ENCODE measurements at places on chromosomes 6 and 20. TPM values are rescaled to one million over a fixed set of nuclear protein-coding genes. Genes with fewer than 3 reads are reported as not detected.

GRCh38 chr6:67683960-67684359 is 951.1 kb upstream of the ADGRB3 start:
- no peak for DNase-seq

Gene ENPP3
- polyA plus RNA-seq = 11.6 TPM

Gene SLC26A8
- polyA plus RNA-seq = 0.27 TPM

GRCh38 chr20:52150440-52151258 is 40.9 kb downstream of the ZFP64 start:
- DNase-seq = peak; percentile 45

DNA sequence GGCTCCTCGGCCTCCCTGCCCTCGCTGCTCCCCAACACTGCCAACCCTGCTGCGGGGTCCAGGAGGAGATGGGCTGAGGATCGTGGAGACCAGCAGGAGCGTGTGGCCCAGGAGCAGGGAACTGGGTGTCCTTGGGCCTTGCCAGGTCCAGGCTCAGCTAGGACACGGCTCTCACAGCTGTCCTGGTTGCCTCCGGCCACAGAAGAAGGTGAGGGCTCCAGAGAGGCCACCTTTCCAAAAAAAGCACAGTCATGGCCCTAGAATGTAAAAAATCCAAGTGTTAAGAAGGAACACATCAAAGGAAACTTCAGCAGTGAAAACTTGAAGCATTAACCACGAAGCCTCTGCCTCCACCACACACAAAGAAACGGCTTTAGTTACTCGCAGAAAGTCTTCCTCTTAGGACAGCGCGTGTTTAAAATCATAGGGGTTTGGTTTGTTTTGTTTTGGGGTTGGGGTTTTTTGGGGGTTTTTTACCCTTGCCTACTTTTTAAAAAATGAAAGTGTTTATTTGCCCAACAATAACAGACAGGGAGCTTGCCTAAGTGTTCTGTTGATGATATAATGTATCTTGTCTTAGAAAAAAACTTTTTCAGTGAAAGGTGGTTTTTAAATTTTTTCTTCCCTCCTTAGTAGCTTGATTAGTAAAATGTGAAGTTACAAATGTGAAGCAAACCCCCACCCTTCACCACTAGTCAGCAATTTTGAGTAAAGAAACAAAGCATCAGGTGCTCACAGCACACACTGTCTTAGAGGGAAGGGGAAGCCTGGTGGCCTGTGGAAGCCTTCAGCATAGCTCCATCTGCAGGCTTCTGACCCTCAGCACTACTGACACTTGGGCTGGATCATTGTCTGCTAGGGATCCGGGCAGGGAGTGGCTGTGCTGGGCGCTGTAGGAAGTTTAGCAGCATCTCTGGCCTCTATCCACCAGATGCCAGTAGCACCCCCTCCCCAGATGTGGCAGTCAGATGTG is 60.0 kb downstream of the PTPN1 start:
- no peak for DNase-seq

Gene TREML2
- polyA plus RNA-seq = 0.16 TPM

Gene CNKSR3
- 67.3 TPM for polyA plus RNA-seq

DNA sequence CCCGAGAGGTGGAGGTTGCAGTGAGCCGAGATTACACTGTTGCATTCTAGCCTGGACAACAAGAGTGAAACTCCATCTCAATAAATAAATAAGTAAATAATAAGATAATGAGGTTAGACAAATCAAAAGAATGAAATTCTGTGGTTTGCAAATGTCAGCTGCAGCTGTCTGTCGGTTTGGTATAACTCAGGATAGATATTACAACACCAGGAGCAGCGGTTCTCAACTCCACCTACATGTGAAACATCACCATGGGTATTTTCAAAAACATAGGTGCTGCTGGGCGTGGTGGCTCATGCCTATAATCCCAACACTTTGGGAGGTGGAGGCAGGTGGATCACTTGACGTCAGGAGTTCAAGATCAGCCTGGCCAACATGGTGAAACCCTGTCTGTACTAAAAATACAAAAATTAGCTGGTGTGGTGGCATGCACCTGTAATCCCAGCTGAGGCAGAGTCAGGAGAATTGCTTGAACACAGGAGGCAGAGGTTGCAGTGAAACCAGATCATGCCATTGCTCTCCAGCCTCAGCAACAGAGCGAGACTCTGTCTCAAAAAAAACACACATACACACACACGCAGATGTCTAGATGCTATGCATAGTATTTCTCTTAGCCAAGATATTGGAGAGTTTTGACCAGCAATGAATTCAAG is 126.1 kb upstream of the LAMP5 start:
- no peak for DNase-seq

- DNase-seq = no peak
These were observed 333.8 kb downstream of the TFAP2A start for GRCh38 chr6:10081075-10081474.

GRCh38 chr20:1075616-1076015 is 42.8 kb upstream of the PSMF1 start:
- no peak for DNase-seq

Gene NKAIN4
- 36.6 TPM for polyA plus RNA-seq

DNA sequence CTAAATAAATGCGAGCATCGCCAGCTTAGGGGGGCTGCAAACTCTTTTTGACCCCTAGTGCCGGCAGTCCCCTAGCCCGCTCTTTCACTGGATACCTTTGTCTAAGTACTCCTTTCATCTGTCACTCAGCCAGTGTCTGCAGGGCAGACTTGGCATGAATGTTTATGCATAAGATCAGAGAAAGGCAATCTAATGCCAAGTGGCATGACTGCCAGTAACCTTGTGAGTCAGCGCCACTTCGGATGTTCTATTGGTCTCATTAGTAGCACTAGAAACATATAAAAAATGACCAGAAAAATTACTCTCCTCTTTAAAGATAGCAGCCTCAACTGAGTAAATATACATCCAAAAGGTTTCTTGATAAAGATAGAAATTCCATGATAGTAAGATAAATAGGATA is 192.2 kb downstream of the TBC1D32 start:
- no peak for DNase-seq

Gene WFDC11
- not detected for polyA plus RNA-seq

DNA sequence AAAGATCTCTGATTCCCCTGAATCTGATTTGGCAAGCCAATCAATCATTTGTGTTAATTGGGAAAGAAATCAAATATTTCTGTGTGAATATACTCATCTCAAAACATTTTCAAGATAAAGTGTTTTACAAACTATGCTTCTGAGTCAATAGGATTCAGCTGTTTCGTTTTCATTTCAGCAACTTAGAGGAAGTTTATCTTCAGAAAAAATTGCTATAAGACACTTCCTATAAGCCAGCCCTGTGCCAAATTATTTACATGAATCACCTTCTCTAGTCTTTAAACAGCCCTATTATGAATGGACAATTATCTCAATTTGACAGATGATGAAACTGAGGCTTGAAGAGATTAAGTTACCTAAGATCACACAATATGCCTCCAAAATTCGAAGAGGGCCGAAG is 10.9 kb downstream of the DEFB129 start:
- no peak for DNase-seq

- no peak for DNase-seq
These were observed 39.7 kb downstream of the FRMD1 start for GRCh38 chr6:168039301-168039700.

GRCh38 chr20:47127999-47128398 is 228.5 kb downstream of the ZMYND8 start:
- DNase-seq = no peak

Gene IP6K3
- 1.1 TPM for polyA plus RNA-seq

DNA sequence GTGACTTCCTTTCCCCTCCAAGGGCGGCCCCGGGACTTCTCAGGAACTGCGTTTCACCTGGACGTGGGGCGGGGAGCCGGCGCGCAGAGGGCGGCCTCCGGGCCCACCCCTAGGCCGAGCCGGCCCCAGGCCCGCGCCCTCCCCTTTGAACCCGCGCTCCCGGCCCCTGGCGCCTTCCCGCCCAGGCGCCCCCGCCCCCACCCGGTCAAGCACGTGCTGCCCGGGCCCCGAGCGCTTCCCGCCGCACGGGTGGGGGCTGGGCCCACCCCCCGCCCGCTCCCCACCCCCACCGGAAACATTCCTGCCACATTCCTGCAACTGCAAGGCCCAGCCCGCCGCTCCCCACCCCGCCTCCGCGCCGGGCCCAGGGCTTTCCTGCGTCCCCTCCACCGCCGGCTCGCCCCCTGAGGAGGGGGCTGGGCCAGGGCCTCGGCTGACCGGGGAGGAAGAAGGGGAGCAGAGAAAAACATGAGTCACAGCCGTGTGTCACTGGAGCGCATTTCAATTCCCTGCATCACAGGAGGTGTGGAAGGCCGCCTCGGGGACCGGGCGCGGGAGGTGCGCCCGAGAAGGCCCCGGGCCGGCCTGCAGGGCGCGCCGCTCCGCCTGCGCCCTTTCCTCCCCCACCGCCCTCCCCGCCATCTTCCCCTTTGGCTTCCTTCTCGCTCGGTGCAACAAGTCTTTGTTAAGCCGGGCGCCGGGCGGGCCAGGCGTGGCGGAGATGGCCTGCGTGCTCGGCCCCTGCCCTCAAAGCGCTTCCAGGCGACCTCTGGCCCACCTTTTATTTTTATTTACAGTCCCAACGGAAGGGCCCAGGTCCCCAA is 1.2 kb upstream of the HMGA1 start:
- DNase-seq = no peak

DNA sequence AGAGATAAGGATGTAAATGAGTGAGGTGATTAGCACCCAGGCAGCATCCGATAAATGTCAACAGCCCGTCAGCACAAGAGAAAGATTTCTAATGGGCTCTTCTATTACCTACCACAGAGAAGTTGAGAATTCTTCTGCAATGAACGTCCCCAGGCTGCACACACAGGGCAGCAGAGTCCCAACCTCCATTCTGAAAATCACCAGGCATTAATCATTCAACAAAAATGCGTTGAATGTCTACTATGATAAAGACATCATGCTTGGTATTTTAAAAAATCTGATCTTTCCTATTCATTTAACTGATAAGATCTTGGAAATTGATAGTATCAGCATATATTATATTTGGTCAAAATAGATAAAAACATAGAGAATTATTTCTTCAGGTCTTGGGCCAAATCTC is 59.5 kb upstream of the VGLL2 start:
- DNase-seq = no peak

Gene GPRC6A
- polyA plus RNA-seq = 0.38 TPM

Gene YIPF3
- polyA plus RNA-seq = 136 TPM

GRCh38 chr20:16709017-16709416 is 20.8 kb upstream of the SNRPB2 start:
- DNase-seq = no peak

Gene SDCBP2
- 3.1 TPM for polyA plus RNA-seq

DNA sequence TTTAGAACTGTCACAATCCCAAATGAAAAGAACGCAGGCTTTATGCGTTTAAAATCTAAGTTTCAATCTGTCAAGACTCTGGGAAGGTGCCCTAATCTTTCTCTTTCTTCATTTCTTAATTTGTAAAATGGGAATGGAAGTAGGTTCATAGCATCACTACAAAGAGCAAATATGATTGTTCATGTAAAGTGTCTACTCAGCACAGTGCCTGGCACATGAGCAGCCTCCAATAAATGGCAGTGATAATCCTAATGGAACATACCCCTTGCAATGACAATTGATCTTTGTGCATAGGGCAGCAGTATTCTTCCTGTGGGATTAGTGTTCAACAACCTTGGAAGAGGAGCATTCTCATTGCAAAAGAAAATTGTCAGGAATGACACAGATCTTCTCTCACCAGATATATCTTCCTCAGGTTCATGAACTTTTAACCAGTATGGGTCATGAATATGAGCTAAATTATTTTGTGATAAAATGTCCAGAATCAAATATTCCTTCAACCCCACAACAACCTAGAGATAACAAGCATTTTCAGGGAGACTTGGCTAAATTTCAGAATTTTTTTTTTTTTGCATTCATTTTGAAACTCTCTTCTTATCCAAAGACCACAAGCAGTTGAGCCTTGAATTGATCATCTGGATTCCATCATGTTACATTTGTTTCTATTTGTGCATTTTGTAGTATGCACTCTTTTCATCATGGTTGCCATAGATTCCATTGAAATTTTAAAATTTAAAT is 149.1 kb downstream of the TBX18 start:
- DNase-seq = no peak

Gene FAM209A
- not detected for polyA plus RNA-seq

DNA sequence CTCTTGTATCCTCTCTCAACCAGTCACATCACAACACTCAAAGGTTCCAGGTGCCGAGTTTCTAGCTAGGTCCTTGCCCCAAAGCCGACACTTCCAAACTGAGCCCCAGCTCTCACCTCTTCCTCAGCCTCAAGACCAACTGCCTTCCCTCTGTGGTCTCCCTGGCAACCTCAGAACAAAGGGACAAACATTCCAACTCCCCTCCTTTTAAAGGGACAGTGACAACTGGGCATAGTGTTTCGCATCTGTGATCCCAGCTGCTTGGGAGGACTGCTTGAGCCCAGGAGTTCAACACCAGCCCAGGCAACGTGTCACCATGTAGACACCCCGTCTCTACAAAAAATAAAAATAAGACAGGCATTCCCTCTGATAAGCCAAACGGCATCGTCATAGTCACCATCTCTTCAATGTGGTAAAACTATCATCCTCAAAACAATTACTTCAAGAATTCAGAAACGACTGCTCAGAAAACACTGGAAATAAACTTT is 11.3 kb downstream of the DIDO1 start:
- DNase-seq = no peak

Gene PRSS16
- polyA plus RNA-seq = 0.49 TPM

DNA sequence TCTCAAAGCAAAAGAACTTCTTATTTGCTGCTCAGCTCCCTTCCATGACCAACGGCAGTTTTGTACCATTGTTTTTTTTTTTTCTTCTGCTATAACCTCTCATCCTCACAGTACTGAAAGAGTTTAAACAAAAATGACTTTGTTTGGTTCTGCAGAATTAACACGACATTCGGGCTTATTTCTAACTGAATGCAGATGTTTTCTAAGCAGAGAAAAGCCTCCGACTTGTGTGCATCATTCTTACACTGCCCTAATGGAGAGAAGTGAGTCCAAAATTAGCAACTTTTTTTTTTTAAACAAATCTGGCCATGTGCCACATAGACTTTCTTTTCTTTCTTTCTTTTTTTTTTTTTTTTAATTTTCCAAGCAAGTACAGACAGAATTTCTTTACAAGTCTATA is 382.7 kb downstream of the HDGFL1 start:
- DNase-seq = no peak

- DNase-seq = peak; percentile 59
These were observed 230.3 kb downstream of the TFAP2A start for GRCh38 chr6:10184371-10185227.

GRCh38 chr20:16279320-16279719 is 293.9 kb downstream of the KIF16B start:
- DNase-seq = no peak

Gene CCND3
- polyA plus RNA-seq = 25.1 TPM

Gene PDE10A
- 20.3 TPM for polyA plus RNA-seq

DNA sequence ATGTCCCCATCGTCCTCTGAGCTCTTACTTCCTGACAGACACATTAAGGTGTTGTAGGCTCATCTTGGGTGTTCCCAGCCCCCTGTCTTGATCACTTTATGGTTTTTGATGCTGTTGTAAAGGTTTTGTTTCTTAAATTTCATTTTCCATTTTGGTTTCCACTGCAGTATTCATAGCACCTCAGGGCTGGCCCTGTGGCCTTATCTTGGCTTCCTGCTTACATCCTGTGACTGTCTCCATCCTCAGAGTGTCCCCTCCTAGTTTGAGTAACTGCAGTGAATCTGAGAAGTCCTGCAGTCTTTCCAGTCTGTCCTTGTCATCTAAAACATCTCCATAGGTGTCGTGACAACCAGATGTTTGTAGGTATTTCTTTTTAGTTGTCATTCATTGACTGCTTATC is 50.9 kb downstream of the JARID2 start:
- no peak for DNase-seq

Gene LRRN4
- polyA plus RNA-seq = 13.9 TPM

GRCh38 chr6:18182568-18182967 is 27.3 kb downstream of the KDM1B start:
- no peak for DNase-seq
